ENCODE measurements at places on chromosomes 12 and 14.

DNA sequence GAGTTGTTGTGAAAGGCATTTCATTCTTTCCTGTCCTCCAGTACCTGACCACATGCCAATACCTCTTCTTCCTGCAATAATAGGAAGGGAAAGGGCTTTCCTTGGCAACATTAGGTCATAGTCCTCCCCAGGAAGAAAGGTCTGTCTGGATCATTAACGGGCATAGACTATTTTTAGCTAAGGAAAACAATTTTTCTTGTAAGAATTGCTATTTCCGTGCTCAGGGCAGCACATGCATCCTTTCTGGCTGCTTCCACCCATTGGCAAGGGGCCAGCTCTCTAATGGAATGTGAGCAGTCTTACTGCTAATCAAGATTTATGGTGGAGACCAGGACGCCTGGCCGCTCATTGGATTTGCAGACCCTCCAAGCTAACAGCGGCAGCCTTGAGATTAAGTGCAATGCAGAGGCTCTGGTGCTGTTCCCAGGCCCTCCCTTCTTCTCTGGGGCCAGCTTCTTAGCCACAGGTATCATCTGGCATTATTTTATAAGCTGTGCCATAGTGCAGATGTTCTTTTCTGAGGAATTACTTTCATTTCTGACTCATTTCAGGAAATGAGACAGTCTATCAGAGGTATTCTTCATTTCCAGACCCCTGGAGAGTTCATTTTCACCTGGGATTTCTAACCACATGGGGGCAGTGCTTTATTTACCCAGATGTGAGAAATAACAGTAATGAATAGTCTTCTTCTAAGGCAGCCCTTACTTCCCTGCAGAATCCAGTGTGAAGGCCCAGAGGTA lies 52.9 kb downstream of the ANO6 start:
- no peak for DNase-seq

DNA sequence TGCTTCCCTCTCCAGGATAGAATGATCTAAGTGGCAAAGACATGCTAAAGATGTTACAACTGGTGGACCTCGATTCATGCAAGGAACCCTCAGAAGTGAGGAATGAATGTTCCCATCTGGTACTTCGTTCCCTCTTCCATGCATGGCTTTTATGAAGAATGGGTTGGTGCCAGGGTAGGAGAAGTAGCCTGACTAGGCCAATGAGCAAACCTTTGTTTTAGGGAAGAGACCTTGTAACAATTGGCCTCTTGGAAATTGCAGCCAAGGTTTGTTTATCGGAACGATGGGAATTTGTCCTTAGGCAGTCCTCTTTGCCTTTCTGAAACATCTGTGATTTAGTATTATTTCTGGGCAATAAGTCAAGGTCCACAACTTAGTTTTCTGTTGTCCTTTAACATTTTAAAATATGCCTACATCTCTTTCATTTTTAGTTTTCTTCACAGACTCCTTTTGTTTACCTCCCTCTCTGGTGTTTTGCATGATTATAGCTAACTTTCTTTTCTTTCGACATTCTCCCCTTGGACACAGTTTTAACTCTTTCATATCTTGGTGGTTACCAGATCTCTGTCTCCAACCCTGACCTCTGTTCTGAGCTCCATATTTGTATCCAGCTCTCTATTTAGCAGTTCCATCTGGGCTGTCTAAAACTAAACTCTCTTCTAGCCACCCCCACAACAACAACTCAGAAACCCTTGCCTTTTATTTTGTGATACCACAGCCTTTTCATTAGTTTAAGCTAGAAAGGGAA lies 70.0 kb downstream of the DIP2B start:
- DNase-seq: no peak

DNA sequence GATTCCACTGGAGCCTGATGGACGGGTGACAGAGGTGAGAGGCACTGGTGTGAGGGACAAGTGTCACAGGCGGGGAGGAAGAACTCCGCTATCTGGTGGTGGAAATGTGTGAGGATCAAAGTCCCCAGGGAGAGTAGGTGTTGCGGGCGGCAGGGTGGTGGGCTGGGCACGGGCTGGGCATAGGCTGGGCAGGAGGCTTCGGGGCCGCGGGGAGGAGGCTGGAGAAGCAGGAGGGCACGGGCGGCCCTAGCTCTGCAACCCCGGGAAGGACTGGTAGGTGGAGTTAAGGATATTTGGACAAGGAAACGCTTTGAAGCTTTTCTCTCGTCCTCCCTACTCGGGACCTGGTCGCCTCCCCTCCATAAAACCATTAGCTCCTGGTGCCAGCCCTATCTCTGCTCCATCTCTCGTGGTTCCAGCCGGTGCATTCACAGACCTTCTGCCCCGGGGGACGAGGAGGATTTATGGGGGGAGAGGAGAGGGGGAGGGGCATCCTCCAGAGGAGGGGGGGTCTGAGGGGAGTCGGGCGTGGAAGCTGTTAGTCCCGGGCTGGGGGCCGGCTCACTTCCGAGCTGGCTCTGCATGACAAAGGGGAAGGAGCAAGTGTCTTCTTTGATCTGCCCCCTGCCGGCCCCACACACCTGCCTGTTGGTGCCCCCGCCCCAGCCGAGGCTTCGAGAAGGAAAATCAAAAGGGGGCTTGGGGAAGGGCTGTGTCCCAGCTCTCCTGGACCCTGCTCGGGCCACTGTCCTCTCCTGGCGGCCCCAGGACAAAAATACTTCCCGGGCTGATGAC lies 504 bp downstream of the WNT5B start:
- DNase-seq: no peak

- DNase-seq: no peak
These were observed 8.1 kb downstream of the CORO1C start for GRCh38 chr12:108722992-108723766.

GRCh38 chr14:32400480-32400879 lies 71.4 kb downstream of the AKAP6 start:
- DNase-seq: no peak

DNA sequence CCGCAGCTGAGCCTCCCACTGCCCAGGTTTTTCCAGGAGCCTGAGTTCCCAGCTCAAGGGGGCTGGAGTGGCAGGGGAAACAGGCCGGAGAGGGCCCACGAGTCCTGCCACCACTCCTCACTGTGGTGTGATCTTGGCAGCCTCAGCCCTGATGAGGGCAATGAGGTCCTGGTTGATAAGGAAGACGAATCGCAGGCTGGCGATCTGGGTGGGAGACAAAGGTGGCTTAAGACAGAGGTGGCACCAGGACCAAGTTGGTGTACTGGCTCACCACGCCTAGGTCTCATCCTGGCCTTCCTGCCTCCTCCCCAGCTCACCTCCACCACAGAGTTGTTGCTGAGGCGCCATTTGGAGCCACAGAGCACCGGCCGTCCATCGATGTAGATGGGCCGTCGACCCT lies 9.4 kb downstream of the MCRS1 start:
- DNase-seq: no peak

- no peak for DNase-seq
These were observed 28.5 kb downstream of the PAWR start for GRCh38 chr12:79662046-79662811.

All from stimulated activated CD4-positive, alpha-beta T cell treated with anti-CD3 and anti-CD28 coated beads, TNF-alpha, amount 100 ng/mL, for 1 hour (primary cell).